Spinal cord (tissue), 10 donors: ENCODE measurements at places on chromosomes 2 and 18.

DNA sequence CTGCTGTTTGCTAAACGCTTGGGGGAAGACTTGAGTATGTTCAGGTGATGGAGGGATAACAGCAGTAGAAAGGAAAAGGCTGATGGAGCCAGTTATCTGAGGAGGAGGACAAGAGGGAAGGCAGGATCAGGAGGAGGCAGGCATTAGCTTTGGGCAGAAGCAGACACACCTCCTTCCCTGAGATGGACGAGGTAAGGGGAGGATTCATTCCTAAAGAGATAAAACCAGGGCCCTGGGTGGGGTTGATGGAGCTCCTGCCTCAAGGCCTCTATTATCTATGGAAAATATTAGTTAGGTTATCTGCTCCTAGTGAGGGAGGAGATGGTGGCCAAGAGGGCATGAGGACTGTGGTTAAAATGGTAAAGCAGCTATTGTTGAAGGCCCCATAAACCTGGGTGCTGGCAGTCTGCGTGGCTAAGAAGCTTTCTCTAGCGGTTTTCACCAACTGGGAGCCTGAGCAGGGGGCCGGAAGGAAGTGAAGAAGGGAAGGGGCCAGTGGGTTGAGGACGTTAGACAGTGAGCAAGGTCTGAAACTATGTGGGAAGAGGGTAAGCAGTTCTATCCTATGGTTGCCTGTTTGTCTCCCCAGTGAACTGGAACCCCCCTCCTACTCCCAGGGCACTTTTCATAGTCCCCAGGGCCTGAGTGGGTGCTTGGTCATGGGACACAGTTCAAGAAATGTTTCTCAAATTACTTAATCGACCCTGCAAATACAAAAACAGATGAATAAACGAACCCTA is 56.6 kb upstream of the HK2 start:
- no peak for DNase-seq

- DNase-seq = no peak
These were observed 63.2 kb upstream of the MAPRE2 start for GRCh38 chr18:34977838-34978532.

DNA sequence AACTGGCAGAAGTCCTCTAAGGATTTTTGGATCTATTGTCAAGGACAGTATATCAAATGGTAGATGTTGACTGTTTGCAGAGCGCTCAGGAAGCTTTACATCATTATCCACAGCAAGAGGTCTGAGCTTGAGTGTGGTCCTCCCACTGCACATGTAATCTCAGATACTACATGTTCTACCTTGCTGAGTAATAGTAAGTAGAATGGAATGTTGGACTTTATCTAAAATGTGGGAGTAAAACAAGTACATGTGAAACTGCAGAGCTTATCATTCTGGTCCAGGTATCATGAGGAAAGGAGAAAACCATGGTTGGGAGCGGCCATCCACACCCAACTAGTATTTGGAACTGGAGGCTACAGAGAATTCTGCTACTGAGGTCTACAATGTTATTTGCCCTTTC is 19.3 kb upstream of the CD28 start:
- DNase-seq = no peak

- no peak for DNase-seq
These were observed 595.4 kb downstream of the NYAP2 start for GRCh38 chr2:225994748-225995405.

DNA sequence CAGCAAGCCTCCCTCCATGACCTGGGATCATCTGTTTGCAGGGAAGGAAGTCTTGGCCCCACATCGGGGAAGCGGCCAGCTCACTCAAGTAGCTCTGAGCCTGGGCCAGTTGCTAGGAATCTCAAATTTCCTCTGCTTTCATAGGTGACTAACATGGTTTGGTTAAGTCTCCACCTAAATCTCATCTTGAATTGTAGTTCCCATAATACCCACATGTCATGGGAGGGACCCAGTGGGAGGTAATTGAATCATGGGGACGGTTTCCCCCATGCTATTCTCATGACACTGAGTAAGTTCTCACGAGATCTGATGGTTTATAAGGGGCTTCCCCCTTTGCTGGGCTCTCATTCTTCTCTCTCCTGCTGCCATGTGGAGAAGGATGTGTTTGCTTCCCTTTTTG is 75.2 kb downstream of the LBH start:
- no peak for DNase-seq

DNA sequence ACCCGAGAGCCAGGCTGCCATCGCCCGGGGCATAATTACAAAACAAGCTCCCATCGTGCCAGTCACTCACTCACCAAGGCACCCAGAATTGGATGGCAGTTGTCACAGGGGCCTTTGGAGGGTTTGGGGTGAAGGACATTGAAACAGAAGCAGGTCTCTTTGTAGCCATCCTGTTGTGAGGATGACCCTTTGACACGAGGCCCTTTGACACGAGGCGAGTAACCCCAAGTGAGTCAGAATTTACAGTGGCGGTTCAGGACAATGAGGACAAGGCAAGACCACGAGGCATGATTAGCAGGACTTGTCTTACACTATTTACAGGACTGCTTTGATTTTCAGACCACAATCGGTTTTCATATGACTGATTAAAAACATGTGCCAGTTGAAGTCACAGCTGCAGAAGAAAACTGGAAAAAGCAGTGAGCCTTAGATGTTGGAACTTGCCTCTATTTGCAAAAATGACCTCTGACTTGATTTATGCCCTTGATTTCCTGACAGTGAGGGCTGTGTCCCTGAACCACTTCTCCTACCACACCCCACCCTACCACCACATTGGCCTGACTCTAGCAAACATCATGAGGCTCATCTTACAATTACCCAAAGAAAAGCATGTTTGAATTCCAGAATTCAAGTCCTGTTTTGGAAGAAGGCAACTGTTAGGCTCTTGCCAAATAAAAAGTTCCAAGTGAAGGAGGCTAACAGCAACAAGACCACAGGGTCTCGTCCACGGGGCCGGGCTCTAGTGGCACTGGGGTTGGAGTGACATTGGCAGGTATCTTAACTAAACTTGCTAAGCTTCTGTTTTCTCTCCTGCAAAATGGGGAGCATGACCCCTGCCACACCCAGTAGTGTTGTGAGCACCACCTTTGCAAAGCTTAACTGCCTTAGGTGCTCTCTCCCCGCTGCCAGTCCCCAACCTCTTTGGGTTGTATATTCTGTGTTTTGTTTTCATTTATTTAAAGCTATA is 64.4 kb upstream of the FOSL2 start:
- DNase-seq = no peak

DNA sequence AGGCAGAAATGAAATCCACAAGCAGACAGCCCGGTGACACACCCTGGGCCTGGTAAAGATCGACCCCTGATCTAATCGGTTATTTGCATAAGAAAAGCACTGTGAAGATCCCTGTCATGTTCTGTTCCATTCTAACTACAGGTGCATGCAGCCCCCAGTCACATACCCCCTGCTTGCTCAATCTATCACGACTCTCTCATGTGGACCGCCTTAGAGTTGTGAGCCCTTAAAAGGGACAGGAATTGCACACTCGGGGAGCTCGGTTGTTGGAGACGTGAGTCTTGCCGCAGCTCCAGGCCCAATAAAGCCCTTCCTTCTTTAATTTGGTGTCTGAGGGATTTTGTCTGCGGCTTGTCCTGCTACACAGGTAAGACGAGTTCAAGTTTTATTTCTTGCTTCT is 13.4 kb upstream of the IL1B start:
- no peak for DNase-seq

- DNase-seq = no peak
These were observed 4.2 kb downstream of the SFT2D3 start for GRCh38 chr2:127705391-127706065.

- DNase-seq = no peak
These were observed 162.7 kb downstream of the FSHR start for GRCh38 chr2:48991415-48992131.

DNA sequence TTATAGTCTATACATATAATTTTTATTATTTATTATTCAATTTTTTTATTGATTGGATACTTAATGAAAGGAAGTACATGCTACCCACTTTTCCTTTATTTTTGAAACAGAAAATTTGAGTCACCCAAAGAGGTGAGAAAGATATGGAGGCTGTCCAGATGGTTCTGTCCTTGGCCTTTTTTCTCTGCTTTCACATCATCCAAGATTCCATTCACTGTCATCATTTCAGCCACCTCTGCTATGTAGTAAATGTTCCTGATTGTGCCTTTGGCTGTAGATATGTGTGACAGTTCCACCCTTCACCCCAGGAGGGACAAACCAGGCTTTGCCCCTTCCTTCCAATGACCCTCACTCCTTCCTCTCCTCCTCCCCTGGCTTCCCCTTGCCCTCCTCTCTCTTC is 675.7 kb upstream of the ID2 start:
- DNase-seq = no peak

DNA sequence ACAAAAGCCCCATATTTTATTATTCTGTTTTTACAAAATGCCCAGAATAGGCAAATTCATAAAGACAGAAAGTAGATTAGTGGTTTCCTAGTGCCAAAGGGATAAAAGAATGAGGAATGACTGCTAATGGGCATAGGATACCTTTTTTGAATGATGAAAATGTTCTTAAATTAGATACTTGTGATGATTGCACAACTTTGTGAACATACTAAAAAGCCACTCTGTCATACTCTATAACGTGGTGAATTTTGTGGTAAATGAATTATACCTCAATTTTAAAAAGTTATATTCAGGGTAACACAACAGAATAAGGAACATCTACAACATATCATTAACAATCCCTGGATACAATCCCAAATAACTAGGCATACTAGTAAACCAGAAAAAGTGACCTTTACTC is 9.1 kb upstream of the FBLN7 start:
- DNase-seq = no peak

DNA sequence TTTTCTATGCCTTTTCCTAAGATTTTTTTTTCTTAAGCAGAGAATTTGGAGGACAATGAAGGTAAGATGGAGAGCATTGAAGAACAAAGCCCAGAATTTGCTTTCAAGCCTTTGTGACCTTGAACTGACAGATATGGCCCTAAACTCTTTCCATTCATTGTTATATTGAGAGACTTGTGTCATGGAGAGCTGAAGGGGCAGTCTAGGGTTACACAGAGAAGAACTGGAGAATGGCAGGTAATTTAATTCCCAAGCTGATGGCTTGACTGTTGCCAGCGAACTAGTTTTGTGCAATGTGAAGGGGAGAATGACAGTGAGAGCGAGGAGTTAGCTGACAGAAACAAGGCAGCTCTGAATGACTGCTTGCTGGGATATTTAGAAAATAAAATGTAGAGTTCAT is 1344.2 kb downstream of the LRP1B start:
- peak; percentile 10 for DNase-seq

DNA sequence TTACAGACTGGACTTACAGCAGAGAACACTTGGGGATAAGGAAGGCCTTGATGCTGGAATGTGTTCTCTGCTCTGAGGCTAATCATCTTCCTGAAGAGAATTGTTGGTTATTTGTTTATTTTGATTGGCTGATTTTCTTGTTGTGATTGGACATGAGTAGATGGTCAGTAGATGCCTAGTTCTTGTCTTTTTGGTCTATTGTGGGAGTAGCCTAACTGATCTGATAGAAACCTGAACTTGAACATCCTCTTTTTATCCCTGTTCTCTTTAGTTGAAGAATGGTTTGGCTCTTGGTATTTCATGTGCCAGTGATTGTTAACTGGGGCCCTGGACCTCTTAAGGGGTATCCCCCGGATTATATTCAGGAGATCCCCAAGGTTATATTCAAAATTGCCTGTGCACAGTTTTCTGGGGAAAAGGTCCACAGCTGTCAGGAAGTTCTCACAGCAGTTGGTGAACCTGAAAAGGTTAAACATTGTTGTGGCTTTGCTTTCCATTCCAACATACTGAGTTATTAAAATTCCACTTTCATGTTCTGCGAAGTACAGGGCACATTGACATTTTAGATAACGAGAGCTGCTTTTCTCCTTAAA is 13.6 kb downstream of the TWSG1 start:
- peak; percentile 23 for DNase-seq

DNA sequence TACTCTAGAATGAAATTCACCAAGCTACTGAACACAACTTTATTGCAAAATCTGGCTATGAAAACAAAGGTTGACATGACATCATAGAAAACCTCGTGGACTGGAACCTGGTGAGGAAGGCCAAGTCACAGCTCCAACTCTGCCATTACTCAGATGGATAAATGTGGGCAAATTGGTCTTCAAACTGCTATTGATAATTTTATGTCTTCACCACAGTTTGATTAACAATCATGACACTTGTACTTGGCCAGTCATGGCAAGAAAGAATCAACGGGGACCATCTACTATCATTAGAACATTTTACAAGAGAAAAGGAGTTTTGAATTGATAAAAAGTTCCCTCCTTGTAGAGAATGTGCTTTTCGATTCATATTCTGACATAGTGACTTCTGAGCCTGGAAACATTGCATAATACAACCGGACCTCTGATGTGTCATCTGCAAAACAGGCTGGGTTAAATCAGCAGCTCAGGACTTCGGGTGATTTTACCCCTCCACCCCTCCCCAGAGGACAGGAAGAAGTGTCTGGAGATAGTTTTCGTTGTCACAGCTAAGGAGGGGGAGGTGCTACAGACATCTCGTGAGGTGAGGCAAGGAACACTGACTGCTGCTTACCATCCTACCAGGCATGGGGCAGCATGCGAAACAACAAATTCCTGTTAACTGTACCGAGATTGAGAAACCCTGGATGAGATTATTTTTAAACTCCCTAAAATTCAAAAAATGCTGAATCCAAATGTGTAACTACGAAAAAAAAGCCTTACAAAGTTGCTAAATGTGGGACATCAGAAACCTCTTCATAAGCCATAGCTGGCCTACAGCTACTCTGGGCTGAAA is 8.4 kb downstream of the L3MBTL4 start:
- no peak for DNase-seq

- DNase-seq = no peak
These were observed 411.0 kb upstream of the ACVR2A start for GRCh38 chr2:147433822-147434221.

DNA sequence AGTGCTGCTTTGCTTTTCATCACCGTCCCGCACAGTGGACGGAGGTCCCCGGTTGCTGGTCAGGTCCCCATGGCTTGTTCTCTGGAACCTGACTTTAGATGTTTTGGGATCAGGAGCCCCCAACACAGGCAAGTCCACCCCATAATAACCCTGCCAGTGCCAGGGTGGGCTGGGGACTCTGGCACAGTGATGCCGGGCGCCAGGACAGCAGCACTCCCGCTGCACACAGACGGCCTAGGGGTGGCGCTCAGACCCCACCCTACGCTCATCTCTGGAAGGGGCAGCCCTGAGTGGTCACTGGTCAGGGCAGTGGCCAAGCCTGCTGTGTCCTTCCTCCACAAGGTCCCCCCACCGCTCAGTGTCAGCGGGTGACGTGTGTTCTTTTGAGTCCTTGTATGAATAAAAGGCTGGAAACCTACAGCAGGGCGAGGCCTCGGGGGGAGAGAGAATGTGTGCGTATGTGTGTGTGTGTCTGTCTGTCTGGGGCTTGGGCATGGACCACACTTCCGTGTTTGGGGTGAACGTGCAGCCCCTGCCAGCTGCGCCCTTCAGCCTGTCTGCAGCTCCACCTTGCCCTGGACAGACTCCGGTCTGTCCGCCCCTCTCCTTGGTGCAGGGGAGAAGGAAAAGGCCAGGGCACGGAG is 32.3 kb downstream of the GPC1 start:
- no peak for DNase-seq

DNA sequence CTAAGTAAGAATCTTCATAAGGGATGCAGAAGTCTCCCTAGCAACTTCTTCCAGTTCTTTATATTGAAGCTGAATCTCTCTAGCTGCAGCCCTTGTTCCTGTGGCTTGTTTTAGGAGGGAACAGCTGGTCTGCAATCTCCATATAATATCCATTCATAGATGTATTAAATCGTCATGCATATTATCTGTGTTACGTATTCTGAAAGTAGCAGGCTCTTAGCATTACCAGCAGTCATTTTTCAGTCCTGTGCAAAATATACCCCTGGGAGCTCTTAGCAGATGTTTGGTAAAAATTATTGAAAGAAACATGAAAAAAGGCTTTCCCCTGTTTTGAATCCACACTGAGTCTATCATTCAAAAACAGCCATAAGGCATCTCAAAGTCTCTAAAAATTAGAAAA is 385.3 kb downstream of the IRS1 start:
- no peak for DNase-seq

GRCh38 chr18:63551769-63552168 is 9.6 kb downstream of the SERPINB12 start:
- DNase-seq = no peak
